ENCODE measurements at places on chromosomes 6 and 20. TPM values are rescaled to one million over a fixed set of nuclear protein-coding genes. Genes with fewer than 3 reads are reported as not detected.
A peak's percentile ranks its signal among the peaks of the same experiment; 100 is the strongest.

DNA sequence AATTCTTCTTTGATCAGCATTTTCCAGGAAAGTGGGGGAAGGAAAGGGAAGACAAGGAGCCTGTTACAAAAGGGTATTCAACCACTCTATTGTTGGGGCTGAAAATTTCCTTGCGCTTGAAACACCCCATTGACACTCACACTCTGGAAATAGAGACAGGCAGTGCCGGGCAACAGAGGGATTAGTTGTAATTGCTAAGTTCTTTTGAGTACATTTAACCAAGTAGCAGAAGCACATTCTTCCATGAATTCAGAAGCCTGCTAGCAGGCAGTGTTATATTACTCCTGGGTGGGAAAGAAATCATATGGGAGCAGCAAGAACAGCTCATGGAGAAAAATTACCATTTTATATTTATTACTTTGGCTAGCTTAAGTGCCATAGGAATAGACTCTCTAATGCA is 745.5 kb downstream of the C6orf118 start:
- no peak for DNase-seq

DNA sequence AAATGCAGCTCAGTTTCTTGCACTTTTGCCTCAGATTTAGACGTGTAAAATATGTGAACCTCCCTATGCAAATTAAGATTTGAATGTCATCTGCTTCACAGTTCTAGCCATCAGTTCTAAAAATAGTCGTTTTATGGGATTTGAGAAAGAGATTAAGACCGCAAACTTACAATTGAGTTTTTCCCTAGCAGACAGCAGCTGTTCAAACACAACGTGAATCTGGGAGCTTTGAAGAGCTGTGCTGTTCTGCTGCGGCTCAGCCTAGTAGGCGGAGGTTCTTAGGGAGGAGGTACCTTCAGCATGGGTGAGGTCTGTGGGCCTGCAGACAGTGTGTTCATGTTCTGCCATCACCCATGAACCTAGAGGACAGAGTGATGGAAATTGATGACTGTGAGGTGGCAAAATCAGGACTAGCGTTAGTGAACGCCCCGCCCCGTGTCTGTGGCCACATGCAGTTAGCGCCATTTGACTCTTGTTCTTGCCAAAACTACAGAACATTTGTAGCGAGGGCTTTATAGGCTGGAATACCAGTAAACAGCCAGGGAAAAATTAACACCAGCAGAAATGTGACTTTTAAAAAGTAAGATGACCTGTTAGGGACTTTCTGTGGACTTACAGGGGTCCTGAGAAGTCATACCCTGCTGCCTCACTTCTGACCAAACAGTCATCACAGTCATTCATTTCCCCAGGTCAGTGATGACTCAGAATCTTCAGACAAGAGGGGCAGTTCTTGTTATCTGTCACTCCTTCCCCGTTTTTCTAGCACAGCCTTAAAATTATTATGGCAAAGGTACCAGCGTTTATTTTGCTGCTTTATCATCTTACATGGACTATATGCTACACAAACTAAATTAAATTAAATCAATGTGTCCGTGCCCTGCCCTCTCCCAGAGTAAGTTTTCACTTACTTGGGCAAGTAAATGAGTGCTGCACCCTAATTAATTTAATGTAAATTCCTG is 84.3 kb upstream of the TMEM181 start:
- DNase-seq, result no peak

RBM24 gene
- total RNA-seq, result 4.2 TPM

MMP24 gene
- total RNA-seq, result 1.6 TPM

GRCh38 chr6:139996253-139996834 is 621.9 kb upstream of the CITED2 start:
- DNase-seq, result no peak

- DNase-seq, result no peak
These were observed 51.7 kb downstream of the TTI1 start for GRCh38 chr20:37981568-37981967.

DNA sequence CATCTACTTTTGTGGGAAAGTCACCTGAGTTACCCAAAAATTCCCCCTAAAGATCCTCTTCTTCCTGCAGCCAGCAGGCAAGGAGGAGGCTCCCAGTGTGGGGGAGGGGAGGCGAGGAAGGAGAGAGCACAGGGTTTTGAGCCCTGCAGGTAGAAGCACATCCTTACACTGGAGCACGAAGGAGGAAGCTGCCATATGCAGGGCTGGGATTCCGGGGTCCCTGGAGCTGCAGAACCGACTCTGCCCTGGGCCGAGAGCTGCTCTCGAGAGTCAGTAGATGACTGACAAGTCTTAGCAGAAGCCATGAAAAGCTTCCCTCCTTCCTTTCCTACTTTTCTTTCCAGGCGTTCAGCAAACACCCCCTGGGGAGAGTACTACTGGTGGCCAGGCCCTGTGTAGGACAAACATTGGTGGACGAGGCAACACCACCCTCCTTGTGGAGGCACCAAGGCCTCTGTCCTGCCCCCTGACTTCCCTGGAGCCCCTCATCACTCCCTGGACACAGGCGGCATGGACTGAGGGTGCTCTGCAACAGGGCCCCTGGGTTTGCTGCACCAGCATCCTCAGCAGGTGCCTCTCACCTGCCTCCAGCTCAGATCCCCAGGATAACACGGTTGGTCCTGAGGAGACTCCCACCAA is 211.7 kb upstream of the CST7 start:
- DNase-seq, result no peak

NFKBIE gene
- 10.9 TPM for total RNA-seq

DNA sequence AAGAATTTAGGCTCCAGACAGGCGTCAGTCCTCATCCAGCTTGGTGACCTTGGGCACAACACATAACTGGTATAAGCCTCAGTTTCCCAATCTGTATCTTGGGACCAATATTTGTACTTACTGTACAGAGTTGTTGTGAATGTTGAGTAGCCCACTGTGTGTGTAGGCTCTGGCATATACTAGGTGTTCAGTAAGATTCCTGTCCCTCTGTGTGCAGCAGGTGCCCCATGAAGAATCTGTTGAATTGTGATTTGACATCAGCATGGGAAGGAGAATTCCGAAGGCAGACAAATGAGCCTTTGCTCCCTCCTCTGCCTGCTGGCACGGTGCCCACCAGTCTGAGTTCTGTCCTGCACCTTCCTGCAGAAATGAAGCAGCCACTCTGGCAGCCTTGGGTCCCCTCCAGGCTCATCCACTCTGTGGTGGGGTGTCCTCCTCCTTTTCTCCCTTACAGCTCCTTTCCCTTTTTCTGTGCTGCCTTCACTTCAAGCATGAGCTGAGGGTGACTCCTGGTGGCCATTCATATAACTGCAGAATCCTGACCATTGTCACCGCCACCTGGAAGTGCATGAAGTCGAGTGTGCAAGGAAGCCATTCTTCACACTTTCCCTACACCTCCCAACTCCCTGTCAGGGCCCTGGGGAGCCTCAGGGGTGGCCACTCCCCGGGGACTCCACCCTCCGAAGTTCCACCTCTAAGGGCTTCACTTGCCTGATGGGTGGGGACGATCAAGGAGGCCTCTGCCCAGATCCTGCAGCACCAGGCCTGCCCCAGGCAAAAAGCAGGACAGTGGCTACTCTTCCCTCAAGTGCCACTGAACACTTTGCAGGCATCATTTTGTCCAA is 48.2 kb downstream of the MRPL14 start:
- peak; percentile 81 for DNase-seq

ME1 gene
- total RNA-seq, result 30.2 TPM

- no peak for DNase-seq
These were observed 3.8 kb upstream of the LPA start for GRCh38 chr6:160667639-160668481.

- DNase-seq, result no peak
These were observed 187.1 kb downstream of the BMP7 start for GRCh38 chr20:57079031-57080005.

- no peak for DNase-seq
These were observed 78.0 kb upstream of the RPS6KA2 start for GRCh38 chr6:166705069-166705468.

DNA sequence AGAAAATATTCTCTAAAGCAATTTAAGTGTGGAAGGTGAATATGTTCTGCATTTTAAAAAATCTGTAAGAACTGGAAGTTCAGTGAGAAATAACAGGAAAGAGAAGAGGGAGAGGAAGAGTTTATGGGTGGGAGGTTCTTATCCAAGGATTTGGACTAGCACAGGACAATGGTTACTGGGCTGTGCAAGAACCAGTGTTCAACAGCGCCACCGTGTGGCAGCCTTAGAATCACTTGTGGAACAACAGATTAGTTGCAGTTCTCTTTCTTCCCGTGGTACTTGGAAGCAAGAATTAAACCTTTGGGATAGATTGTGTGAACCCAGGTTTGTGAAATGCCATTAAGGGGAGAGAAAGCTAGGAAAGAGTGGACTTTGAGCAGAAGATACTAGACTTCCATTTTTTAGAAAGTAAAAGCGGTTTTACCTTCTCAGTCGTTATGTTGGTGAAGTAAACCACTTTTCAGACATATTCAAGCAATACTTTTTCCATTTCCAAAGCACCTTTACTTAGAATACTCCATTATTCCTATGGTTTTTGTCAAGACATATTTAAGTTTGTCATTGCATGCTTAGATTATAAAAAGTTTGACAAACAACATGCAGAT is 436.7 kb downstream of the RNF144B start:
- no peak for DNase-seq

GRCh38 chr6:71248306-71248765 is 40.3 kb upstream of the OGFRL1 start:
- no peak for DNase-seq

GRCh38 chr6:76043690-76044089 is 28.8 kb downstream of the IMPG1 start:
- DNase-seq, result no peak

GRCh38 chr6:41036601-41037000 is 2.4 kb downstream of the UNC5CL start:
- DNase-seq, result no peak

DNA sequence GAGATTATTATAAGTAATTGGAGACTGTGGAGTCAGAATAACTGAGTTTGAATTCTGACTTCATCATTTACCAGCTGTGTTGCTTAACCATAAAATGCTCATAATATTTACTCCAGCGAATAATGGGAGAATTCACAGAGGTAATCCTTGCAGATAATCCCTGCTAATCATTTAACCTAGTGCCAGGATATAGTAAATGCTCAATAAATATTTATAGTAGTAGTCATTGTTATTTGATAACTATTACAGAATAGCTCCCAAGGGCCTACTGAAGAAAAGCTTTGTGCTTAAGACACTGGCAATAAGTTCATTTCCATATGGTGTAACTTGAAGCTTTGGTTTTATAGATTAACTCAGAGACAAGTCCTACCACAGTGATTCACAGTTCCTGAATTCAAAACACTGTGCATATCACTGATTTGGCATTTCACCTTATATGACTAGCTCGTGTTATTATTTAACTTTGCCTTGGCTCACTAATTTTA is 208.8 kb upstream of the PLCB4 start:
- no peak for DNase-seq

TPX2 gene
- 2.6 TPM for total RNA-seq

STX11 gene
- total RNA-seq, result 2.9 TPM

UST gene
- 24.0 TPM for total RNA-seq

GRCh38 chr6:160178271-160178670 is 56.7 kb downstream of the SLC22A1 start:
- DNase-seq, result no peak

SYS1 gene
- 41.3 TPM for total RNA-seq

HMGN3 gene
- total RNA-seq, result 76.4 TPM

- DNase-seq, result no peak
These were observed 194.8 kb downstream of the COL9A1 start for GRCh38 chr6:70107852-70108629.

GRCh38 chr6:154605882-154606370 is 95.4 kb upstream of the CNKSR3 start:
- DNase-seq, result no peak

GRCh38 chr6:141809901-141810300 is 322.8 kb upstream of the GJE1 start:
- DNase-seq, result no peak

GRCh38 chr6:85643537-85644278 is 1.0 kb upstream of the SYNCRIP start:
- peak; percentile 88 for DNase-seq

- no peak for DNase-seq
These were observed 1.9 kb upstream of the AFDN start for GRCh38 chr6:167824591-167825331.

GRCh38 chr6:109314313-109314712 is 68.0 kb downstream of the CD164 start:
- no peak for DNase-seq

DNA sequence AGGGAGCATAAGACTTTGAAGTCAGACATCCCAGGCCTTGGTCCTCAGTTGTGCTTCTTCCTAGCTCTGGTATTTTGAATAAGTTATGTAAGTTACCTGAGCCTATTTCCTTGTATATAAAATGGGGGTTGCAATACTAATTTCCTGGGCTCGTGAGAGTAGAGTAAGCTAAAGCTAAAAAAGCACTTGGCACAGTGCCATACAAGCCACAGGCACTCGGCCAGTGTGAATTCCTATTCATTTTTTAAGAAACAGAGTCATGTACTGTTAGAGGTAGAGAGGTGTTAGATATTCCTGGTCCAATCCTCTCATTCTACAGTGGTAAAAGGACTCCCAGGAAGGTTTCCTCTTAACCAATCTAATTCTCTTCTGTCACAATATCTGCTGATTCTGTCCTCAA is 79.6 kb upstream of the EPB41L1 start:
- no peak for DNase-seq

- DNase-seq, result no peak
These were observed 91.5 kb downstream of the FAM50B start for GRCh38 chr6:3940703-3941102.

FRK gene
- 24.3 TPM for total RNA-seq

GRCh38 chr20:61919675-61920365 is 145.9 kb downstream of the TAF4 start:
- DNase-seq, result no peak

- DNase-seq, result no peak
These were observed 95.0 kb downstream of the TOX2 start for GRCh38 chr20:44009679-44009992.

DNA sequence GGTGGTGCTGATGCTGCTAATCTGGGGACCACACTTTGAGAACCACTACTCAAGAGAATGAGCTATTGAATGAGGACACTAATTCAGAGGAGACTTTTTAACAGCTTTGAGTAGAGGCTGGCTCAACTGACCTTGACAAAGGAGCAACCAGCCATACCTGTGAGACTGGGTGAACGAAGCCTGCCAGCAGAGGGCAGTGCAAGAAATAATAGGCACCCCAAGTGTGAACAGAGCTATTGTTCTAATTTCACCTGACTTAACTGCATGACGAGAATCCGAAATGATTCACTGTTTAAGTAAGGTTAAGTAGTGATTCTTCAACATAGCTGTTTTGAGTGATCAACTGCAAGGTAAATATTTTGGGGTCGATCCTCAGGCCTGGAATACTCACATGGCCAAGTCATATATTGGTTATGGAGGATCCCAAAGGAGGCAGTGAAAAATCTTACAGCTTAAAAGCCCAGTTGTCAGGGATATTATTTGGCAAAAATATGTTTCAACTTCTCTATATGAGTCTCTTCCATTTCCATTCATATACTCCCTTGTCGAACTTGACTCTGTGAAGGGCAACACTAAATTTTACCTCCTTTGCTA is 550.5 kb upstream of the MARCKS start:
- peak; percentile 72 for DNase-seq
